ENCODE measurements at places on chromosomes 12 and 14. TPM values are rescaled to one million over a fixed set of nuclear protein-coding genes. Genes with fewer than 3 reads are reported as not detected.

GRCh38 chr12:83823386-83824045 lies 1089.1 kb downstream of the SLC6A15 start:
- DNase-seq = no peak

- DNase-seq = no peak
Observed at GRCh38 chr12:114013575-114014345, 47.6 kb upstream of the RBM19 start.

Gene FAM181A
- not detected for total RNA-seq

- no peak for DNase-seq
Observed at GRCh38 chr14:94305620-94306019, 12.6 kb upstream of the SERPINA10 start.

GRCh38 chr12:43501703-43502102 lies 50.3 kb downstream of the ADAMTS20 start:
- DNase-seq = peak; percentile 61

DNA sequence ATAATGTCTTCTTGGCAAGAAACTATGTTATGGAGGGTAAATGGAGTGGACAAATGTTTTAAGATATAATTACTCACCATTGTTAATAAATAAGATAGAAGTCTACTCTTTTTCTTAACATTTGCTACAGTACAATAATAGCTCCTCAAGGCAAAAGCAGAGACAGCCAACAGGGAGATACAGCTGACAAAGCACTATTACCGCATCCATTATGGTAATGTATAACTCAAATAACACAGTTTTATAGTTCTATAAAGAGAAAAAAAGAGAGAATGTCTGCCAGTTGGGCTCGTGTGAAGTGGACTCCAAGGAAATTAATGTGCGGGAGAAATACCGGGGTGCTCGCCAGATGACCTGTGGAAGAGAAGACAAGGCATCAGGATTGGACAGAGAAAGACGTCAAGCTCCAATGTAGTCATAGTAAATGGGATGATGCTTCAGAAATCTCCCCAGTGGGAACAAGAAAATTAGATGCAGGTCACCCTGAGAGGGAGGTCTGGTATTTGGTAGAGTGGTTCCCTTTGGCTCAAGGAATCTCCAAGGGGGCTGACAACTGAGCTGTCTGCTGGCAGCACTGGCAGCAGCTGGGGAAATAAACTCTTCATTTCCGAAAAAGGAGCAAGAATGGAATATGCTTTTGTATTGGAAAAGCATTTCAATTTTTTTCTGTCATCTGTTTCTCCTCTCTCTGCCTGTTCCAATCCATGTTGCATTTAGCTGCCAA lies 343.9 kb downstream of the LRFN5 start:
- no peak for DNase-seq

DNA sequence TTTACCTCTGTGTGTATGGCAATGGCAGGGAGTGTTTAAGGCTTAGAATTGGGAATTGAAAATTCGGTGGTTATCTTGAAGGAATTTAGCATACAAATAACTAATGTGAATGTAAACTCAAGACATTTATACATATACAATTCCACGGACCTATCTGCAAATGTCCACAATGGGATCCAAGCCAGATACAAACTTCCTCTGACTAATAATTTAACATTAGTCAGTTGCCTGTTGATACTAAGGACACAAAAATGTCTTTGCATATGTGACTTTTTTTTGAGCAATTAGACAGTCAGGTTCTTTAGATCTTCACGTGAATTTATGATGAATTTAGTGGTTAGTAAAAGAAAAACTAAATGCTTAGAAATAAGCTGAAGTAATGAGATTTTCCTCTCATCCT lies 40.5 kb downstream of the ESR2 start:
- DNase-seq = no peak

Gene COX8C
- not detected for total RNA-seq

DNA sequence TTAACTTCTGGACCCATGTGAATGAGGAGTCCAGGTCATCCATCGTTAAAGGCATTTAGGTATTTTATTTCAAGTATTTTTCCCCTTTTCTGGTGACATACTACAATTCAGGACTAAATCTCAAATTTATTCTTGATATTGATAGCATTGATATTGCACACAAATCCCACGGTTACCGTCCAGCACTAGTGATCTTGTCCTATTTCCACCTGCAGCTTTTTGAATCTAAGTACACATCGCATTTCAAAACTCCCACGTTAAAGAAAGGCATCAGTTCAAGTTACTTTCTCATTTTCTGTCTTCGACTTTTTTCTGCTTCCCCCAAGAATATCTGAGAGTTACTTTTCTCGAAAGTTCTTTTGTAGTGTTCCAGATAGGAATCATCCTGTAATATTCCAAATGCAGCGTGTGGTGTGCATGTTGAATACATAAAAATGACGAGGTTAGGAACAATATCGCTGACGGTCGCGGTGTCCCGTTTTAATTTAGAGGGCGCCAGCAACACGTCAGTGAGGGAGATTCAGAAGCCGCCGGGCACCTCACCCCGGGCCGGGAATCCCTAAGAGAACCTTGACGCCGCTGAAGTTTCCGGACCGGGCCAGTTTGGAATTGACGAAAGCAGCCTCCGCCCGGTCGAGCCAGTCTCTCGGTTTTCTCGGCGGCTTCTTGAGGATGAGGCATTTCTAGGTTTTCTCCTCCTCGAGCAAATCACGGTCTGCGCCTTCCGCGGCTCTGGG lies 569 bp upstream of the RGS6 start:
- DNase-seq = no peak

Gene MIS18BP1
- 13.5 TPM for total RNA-seq

Gene PELI2
- total RNA-seq = 4.0 TPM

GRCh38 chr12:93918262-93918661 lies 230.1 kb upstream of the PLXNC1 start:
- DNase-seq = no peak

Gene MEG3
- 289 TPM for total RNA-seq

- DNase-seq = no peak
Observed at GRCh38 chr12:75872762-75873161, 158.8 kb downstream of the PHLDA1 start.
